Gastroesophageal sphincter (tissue), 4 donors: ENCODE measurements at places on chromosomes 12 and 14. TPM values are rescaled to one million over a fixed set of nuclear protein-coding genes. Genes with fewer than 3 reads are reported as not detected.

EML5 gene
- 3.9 TPM for total RNA-seq

MMP14 gene
- 122 TPM for total RNA-seq

- no peak for ATAC-seq
These were observed 31.7 kb upstream of the GPRC5A start for GRCh38 chr12:12859690-12860089.

GRCh38 chr14:61973981-61974380 is 211.8 kb downstream of the SNAPC1 start:
- ATAC-seq: no peak

GRCh38 chr14:26622611-26623010 is 24.8 kb upstream of the NOVA1 start:
- ATAC-seq: no peak

DNA sequence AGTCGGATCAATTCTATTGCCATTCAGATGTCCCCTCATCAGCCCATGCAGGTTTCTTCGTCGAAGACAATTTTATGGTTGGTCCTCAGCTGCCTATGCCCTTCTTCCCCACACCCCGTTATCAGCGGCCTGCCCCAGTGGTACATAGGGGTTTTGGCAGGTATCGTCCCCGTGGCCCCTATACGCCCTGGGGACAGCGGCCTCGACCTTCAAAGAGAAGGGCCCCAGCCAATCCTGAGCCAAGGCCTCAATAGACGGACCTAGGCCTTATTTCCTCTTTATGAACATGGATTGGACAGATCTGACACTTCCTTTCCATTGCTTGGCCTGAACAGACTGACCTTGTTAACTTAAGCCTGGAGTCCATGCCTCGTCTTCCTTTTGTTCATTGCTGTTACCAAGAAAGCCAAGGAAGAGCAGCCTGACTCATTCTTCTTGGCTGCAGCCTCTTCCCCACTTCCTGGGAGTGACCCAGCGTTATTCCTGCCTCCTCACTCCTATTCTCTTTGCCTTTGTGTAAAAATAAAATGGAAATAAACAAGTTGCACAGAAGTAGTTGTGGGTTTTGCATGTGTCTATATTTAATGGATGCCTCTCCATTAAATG is 156.5 kb upstream of the AMIGO2 start:
- no peak for ATAC-seq

DNA sequence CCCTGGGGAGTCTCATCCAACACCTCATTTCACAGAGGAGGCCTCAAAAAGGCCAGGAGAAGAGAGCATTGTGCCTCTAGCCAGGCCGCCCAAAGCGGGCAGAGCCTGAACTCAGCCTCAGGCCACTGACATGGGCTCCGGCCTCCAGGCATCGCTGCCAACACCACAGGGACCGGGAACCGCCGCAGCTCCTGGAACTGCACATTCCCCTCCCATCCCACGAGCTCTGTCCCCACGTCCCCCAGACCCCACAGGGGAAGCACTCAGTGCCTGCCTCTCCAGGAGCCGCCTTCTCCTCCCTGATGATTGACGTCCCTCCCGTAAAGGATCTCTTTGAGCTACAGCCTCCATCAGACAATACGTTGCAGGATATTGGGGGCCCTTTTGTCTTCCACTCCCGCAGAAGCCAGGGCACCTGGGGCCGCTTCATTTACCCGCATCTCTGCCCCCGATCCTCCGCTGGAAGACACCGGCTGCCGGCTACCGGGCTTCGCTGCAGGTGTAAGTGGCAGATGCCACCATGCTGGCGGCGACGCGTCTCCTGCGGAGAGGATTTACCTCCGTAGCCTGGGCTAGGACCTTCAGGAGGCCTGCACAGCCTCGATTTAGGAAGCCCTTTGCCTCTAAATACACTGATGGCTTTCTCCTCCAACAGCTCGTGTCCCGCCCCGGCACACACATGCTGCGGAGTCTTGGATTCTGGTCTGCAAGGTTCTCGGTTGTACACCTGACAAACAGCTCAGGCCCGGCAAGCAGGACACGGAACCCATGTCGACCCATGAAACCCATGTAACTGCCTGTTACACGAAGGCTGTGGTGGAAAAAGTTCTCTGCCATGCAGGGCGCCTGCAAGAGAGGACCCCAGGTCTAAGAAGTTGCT is 104.8 kb downstream of the RIMBP2 start:
- no peak for ATAC-seq

DNA sequence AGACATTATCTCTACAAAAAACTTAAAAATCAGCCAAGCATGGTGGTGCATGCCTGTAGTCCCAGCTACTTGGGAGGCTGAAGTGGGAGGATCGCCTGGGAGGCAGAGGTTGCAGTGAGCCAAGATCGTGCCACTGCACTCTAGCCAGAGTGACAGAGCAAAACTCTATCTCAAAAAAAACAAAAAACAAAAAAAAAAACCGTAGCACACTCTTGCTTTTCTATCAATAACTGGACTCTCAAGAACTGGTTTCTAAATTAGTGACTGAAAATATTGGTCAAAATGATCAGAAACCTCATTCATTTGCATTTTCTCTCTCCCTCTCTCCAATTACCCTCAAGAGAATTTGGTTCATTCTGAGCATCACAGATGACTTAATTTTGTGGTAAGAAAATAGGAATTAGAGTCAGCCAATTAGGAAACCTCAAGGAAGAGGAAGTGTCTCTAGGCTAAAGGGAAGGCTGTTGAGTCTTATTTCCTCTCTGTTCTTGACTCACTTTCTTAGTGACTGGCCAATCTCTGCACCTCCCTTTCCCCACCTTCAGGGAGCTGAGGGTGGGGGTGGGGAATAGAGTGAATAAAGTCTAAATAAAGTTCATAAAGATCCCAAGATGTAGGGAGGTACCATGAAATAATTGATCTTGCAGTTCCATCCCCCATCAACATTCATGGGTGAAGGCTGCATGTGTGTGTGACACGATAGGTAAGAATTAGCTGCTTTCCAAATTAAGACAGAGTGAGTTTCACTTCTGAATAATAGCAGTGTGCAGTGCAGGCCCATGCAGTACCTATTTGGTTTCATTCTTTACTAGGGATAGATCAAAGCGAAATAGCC is 6.8 kb upstream of the PSMA6 start:
- no peak for ATAC-seq

DNA sequence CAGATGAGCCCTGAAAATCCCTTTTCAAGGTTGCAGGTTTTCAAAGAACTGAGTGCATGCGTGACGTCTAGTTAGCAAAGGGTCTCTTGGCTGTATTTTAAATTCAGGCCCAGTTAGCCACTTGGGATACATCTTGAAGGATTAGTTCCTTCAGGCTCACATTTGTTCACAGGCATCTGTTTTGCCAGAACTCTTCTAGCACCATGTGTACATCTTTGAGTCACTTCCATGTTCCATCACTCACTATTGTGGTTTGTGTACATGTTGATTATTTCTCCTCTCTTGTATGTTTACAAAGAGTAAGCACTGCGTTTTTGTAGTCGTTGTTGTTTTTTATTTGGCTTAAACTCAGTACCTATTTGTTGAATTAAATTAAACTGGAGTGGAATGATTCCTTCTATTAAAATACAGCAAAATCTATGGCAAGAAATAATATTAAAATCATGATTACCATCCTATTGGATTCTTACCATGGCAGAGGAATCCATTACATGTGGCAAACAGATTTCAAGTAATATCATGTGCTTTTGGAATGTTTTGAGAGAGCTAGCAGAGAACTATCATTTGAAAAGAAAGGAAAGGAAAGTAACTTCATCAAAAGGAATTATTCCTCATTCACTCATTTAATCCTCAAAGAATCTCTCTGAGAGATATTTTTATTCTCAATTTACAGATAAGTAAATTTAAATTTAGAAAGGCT is 438.9 kb upstream of the FAR2 start:
- no peak for ATAC-seq

DNA sequence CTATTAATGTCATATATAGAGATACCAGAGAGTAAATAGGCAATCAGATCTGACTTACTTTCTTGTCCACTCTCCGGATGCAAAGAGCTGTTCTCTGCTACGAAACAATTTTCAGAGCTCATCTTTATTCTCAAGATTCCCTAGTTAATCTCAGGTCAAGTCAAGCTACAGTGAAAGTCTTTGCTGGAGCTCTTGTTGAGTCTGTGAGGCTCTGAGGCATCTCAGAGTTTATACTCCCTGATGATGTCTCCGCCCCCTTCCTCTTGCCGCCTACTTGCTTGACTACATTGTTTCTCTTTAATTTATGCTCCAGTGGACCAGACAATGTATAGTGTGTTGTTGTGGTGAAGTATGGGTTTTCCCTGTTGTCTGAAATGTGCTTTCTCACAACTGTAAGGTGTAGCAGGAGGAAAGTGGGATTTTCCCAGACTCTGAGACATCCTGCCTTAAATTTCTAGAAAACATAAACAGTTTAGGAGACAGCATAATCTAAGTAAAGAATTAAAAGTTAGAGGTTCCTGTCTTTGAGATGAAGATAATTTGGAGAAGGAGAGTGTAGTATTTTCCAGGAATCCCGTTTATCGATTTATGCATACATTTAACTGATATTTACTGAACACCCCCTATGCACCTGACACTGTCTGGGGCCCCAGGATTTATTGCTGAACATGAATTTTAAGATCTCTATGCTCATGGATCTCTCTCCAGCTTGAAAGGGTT is at the start of gene CD69:
Gene CD69 (minus strand): TSS at position 203 of the 720 bp plus-strand sequence. CDS start 81 bp downstream, at position 122.
- no peak for ATAC-seq

GRCh38 chr12:45789025-45789424 is 59.5 kb downstream of the ARID2 start:
- peak; percentile 50 for ATAC-seq

DNA sequence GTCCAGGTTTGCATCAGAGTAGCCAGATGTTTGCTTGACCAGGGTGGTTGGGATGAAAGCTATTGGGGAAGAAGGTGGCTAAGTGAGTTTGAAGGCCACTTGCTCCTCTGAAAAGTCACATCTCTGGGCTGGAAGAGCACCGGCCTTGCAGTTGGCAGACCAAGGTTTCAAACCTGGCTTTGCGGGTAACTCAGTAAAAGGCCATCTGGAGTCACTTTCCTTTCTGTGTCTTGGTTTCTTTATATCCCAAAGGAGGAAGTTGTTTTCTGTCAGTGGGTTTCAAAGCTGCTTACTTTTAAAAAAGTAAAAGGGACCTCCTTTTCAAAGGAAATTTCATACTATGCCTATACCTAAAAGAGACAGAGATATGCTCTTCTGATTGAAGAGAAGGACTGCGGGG is 26.2 kb upstream of the CMA1 start:
- ATAC-seq: no peak

- ATAC-seq: no peak
These were observed 257.6 kb downstream of the EGLN3 start for GRCh38 chr14:33693237-33693636.

DNA sequence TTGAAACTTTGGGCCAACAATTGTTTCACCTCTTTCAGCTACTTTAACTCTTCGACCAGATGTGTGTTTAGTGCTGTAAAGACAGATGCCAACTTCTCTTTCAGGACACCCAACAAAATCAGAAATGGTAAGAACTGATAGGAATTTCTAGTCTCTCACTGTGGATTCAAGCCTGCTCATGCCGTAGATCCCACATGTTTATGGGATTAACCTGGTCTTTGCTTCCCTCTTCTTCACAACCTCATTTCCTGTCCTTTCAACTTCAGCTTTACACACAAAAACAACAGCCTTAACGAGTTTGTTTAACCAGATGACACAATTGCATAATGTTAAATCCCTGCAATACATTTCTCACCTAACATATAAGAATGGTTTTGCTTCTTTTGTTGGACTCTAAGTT is 1031.9 kb upstream of the LRFN5 start:
- no peak for ATAC-seq
